ENCODE measurements at places on chromosomes 11 and 22. TPM values are rescaled to one million over a fixed set of nuclear protein-coding genes. Genes with fewer than 3 reads are reported as not detected.

MOV10L1 gene
- total RNA-seq: not detected

MS4A2 gene
- total RNA-seq: not detected

MYBPC3 gene
- total RNA-seq: 0.67 TPM

PHF21B gene
- not detected for total RNA-seq

NCF4 gene
- total RNA-seq: 117 TPM

GUCY1A2 gene
- not detected for total RNA-seq

GLYAT gene
- total RNA-seq: not detected

TRIM34 gene
- total RNA-seq: 24.1 TPM

OR52H1 gene
- total RNA-seq: 0.37 TPM

RIC3 gene
- total RNA-seq: 73.0 TPM

ART5 gene
- total RNA-seq: not detected

SAA1 gene
- not detected for total RNA-seq

DNA sequence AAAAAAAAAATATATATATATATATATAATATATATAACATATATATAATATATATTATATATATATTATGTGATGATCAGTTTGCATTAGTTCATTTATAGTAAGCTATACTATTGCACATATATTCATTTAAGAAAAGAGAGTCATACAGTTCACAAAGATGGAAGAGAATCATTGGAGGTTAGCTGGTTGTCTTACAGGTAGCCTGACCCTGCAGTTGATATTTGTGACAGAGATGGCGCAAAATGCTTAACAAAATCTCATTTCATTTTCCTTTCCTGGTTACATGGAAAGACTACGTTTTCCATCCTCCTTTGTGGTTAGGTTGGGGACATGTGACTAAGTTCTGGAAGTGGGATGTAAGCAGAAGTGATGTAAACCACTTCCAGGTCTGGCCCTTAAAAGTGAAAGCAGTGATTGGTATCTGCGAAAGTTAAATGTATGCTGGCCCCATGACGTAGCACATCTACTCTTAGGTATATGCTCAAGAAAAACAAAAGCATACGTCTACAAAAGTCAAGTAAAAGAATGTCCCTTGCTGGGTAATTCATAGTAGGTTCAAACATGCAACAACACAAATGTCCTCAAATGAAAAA is 7.2 kb upstream of the TMEM135 start:
- no peak for DNase-seq

- DNase-seq: no peak
These were observed 66.6 kb upstream of the RDX start for GRCh38 chr11:110362971-110363509.

- DNase-seq: no peak
These were observed 111.8 kb downstream of the CCDC81 start for GRCh38 chr11:86486261-86487030.

GRCh38 chr11:105106140-105106539 is 33.4 kb downstream of the CARD18 start:
- no peak for DNase-seq

- DNase-seq: peak; percentile 72
These were observed 5.2 kb downstream of the CRTAM start for GRCh38 chr11:122843281-122844141.

- no peak for DNase-seq
These were observed 80.8 kb downstream of the SGSM3 start for GRCh38 chr22:40451210-40451609.

GRCh38 chr11:91967026-91967690 is 257.5 kb upstream of the FAT3 start:
- no peak for DNase-seq

DNA sequence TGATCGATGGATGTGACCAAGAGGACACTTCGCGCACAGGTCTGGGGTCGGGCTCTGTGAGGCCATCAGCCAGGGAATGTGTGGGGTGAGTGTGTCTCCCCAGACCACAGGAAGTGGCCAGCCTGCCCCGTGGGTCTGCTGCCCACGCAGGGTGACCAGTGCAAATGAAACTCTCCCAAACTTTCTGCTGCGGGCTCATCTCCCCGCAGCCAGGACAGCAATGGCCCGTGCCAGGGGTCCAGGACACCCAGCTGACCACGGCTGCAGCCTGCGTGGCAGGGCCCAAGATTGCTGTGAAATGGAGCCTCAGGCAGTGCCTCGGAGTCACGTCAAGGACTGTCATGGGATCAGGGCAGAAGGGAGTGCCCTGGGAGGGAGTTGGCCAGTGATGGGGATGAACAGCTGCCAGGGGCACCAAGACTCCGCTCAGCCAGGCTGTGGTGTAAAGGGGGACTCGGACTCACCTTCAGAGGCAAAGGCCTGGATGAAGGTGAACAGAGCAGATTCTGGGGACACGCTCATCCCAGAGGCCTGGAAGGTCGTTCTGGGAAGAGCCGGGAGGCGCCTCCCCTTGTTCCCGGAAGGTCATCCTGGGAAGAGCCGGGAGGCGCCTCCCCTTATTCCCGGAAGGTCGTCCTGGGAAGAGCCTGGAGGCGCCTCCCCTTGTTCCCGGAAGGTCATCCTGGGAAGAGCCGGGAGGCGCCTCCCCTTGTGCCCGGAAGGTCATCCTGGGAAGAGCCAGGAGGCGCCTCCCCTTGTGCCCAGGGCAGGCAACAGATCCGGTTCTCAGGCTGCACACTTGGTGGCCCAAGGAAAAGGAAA is 252.6 kb downstream of the BRD1 start:
- no peak for DNase-seq

GRCh38 chr11:116427903-116428637 is 344.7 kb downstream of the BUD13 start:
- no peak for DNase-seq

GRCh38 chr11:57476757-57477506 is 16.6 kb downstream of the RTN4RL2 start:
- DNase-seq: peak; percentile 66

DNA sequence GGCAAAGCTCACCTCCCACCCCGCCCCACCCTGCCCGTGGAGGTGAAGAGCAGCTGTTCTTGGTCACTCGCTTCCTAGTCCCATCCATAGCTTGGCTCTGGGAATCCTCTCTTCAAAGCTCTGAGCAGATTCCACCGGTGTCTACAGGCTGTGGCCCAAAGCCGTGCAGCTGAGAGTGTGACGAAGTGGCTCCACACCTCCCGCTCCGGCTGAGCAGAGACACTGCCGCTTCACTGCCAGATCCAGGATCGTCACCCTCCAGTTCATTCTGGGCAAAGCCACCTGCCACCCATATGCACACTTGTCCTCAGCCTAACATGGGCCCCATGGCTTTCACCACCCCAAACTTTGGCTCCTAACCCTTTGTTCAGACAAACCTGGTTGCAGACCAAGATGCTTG is 532.9 kb upstream of the B3GAT1 start:
- no peak for DNase-seq

GRCh38 chr11:70021586-70021985 is 56.5 kb upstream of the ANO1 start:
- no peak for DNase-seq

GRCh38 chr11:40975076-40975475 is 484.4 kb downstream of the LRRC4C start:
- no peak for DNase-seq

GRCh38 chr11:120185706-120186455 is 25.0 kb upstream of the OAF start:
- DNase-seq: no peak

- peak; percentile 82 for DNase-seq
These were observed at the start of gene SHISA8 for GRCh38 chr22:41915035-41915785. TSS of gene SHISA8 (minus strand) at chr22:41915074. CDS start at chr22:41914667, 407 bp downstream.

DNA sequence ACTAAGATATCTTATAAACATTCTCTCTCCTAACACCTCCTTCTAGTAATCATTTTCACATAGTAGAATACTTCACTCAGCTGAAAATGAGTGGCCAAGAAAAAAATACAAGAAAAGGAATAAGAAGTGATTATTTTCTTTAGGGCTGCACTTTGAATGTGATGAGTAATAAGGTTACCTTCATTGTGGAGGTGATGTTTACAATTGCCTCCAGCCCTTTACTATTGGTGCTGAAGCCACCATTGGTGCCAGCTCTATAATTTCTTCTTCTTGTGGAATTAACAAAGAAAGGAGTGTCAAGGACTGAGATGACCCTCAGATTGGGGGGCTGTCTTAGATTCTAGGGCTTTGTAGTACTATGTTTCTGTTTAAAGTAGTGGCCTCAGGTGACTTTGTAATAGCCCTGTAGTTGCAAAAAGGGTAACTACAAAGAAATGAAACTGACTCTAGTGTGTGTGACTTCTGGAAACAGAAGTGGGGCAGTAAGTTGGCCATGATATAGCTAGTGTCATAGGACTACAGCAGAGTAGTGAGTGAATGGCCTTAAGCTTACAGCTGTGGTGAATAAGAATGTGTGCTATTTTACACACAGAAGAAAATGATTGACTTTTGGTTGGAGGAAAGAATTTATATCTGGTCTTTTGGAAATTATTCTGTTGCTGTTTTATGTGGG is 287.2 kb downstream of the TMEM135 start:
- DNase-seq: no peak

GRCh38 chr11:124800226-124800929 is at the start of gene MSANTD2:
TSS of gene MSANTD2 (minus strand) at chr11:124800406. CDS start at chr11:124800380, 26 bp downstream.
- peak; percentile 89 for DNase-seq

DNA sequence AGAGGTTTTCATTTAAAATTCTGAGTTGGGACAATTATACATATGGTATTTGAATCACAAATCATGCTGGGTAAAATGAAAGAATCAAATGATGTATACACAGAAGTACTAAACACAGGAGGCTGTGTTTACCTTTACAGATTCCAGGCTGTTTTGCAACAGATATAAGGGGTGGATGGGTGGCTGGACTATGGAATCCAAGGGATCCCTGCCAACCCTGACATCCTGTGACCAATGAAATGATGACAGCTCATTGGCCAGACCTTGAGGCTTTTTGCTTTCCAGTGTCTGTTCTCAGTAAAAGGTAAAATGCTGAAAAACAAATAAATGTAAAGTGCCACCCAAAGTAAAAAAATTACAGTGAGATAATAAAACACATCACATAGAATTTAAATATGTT is 3.3 kb upstream of the DDI1 start:
- DNase-seq: no peak

GRCh38 chr11:113023228-113023627 is 62.0 kb downstream of the NCAM1 start:
- no peak for DNase-seq

- no peak for DNase-seq
These were observed 16.2 kb downstream of the GRAMD4 start for GRCh38 chr22:46636221-46637002.

- DNase-seq: no peak
These were observed 72.3 kb downstream of the ADM start for GRCh38 chr11:10377183-10377582.

DNA sequence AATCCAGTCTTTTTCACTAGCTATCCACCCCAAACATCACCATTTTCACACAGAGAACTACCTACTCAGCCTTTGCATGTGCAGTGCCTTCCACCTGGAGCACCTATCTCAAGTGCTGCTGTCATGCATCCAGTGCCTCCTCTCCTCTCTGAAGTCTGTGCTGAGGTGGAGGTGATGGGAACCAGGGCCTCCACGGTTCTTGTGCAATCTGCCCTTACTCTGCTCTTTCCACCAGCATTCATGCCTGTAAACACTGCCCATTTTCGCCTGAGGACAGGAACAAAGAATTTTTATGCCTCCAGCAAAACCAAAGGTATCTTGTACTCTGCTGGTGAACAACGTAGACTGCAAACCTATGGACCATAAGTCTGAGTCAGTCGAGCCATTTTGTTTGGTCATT is 27.0 kb downstream of the PITPNB start:
- no peak for DNase-seq

DNA sequence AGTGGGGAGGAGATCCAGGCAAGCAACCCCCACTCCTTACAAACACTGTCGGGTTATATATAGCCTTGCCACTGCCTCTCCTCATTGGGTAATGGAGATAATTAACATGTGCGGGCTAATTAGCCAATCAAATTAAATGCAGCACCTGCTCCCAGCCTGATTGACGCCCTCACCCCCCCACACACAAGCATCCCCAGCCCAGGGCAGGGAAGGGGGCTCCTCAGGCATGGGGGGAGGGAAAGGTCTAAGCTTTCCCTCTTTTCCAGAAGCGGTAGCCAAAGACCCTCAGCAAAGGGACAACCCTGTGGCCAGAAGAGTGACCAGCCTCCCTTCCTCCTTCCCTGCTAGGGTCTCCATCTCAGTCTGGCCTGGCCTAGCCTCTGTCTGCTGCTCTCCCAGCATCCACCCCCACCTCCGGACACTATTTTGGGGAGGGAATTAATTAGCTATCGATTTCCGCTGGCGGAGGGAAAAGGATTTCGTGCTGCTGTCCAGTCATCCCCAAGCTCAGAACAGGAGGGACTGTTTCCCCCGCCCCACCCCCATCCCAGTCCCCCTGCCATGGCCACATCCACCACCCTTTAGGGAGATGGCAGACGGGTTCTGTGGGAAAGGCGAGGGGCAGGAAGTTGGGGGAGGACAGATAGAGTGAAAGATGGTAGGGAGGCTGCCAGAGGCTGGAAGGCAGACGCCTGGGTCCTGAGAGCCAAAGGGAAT is 7.1 kb downstream of the NRXN2 start:
- DNase-seq: no peak

- no peak for DNase-seq
These were observed 1.1 kb upstream of the TTLL8 start for GRCh38 chr22:50058906-50059880.

DNA sequence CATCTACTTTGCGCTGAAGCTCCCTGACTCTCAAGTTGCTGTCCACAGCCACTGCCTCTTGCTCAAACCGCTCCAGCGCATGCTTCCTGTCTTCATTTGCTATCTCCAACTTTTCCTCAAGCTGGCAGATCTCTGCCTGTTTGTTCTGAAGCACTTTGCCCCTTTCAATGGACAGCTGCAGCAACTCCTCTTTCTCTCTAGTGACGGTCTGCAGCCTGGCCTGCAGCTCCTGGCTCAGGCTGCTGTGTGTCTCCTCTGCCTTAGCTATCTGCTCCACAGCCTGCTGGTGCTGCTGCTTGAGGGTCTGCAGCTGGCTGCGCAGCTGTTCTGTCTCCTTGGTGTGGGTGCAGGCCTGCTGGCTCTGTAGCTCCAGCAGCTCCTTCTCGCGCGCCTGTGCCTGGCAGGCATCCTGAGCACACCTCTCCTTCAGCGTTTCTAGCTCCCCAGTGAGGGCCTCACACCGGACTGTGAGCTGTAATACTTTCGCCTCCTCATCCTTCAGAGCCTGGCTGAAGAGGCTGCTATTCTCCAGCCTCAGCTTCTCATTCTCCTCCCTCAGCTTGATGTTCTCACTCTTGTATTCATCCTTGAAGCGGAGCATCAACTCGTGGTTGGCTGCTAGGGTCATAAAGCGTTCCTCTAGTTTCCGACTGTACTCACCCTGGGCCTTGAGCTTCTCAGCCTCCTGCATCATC is 723 bp downstream of the CCDC89 start:
- DNase-seq: no peak

DNA sequence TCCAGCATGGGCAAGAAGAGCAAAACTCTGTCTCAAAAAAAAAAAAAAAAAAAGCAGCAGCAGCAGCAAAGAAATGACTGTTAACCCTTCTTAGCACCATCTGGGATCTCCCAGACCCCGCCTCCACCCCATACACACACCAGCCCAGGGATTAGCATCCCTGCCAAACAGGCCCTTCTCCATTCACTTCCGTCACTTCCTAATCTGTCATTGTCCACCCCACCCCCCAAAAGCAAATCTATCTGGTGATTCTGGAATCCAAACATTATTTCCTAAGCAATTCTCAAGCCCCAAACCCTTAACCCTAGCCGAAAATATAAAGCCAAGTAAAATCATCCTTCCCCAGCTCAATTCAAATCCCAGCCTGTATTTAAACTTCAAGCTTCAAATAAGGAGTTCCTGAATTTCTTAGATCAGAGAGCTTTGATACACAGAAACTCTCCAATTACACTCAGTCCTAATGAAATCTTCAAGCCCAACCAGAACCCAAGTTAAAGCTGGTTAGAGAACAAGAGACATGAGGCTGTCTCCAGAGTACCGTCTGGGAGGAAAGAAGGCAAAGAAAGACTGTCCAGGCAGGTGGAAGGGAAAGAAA is 6.0 kb upstream of the AHNAK start:
- DNase-seq: no peak

GRCh38 chr22:46354176-46354992 is 18.9 kb downstream of the TRMU start:
- no peak for DNase-seq
